ENCODE measurements at places on chromosomes 12 and 14.
A peak's percentile ranks its signal among the peaks of the same experiment; 100 is the strongest.

GRCh38 chr12:44874981-44875416, 1.1 kb downstream of the NELL2 start:
- DNase-seq = peak; percentile 45
- H3K36me3 ChIP-seq = peaks cover 12% of the 10 kb centered on the region
- H3K4me3 ChIP-seq = peak overlapping the region; percentile 96
- peak overlapping the region; percentile 91 for H3K27ac ChIP-seq

- DNase-seq = no peak
- no peak overlapping the region for H3K27ac ChIP-seq
- no peaks in the 10 kb centered on the region for H3K4me1 ChIP-seq
- no peaks in the 10 kb centered on the region for H3K27me3 ChIP-seq
- H3K4me3 ChIP-seq = no peak overlapping the region
- H3K36me3 ChIP-seq = peaks cover 28% of the 10 kb centered on the region
Observed at GRCh38 chr12:63787306-63787705, 7.6 kb downstream of the RXYLT1 start.

GRCh38 chr14:67319142-67319541, 40.5 kb downstream of the ATP6V1D start:
- no peaks in the 10 kb centered on the region for H3K27me3 ChIP-seq
- H3K4me1 ChIP-seq = no peaks in the 10 kb centered on the region
- DNase-seq = no peak
- no peak overlapping the region for H3K4me3 ChIP-seq
- H3K27ac ChIP-seq = no peak overlapping the region

GRCh38 chr12:2792671-2793500, 1.9 kb upstream of the FKBP4 start:
- DNase-seq = no peak
- peak overlapping the region; percentile 10 for H3K4me3 ChIP-seq
- H3K27ac ChIP-seq = no peak overlapping the region
- peaks cover 10% of the 10 kb centered on the region for H3K27me3 ChIP-seq
- H3K36me3 ChIP-seq = peaks cover 3% of the 10 kb centered on the region
- peaks cover 20% of the 10 kb centered on the region for H3K4me1 ChIP-seq

GRCh38 chr12:81863406-81863805, 104.3 kb upstream of the PPFIA2 start:
- no peak overlapping the region for H3K27ac ChIP-seq
- H3K4me3 ChIP-seq = no peak overlapping the region
- no peaks in the 10 kb centered on the region for H3K36me3 ChIP-seq
- H3K27me3 ChIP-seq = no peaks in the 10 kb centered on the region

DNA sequence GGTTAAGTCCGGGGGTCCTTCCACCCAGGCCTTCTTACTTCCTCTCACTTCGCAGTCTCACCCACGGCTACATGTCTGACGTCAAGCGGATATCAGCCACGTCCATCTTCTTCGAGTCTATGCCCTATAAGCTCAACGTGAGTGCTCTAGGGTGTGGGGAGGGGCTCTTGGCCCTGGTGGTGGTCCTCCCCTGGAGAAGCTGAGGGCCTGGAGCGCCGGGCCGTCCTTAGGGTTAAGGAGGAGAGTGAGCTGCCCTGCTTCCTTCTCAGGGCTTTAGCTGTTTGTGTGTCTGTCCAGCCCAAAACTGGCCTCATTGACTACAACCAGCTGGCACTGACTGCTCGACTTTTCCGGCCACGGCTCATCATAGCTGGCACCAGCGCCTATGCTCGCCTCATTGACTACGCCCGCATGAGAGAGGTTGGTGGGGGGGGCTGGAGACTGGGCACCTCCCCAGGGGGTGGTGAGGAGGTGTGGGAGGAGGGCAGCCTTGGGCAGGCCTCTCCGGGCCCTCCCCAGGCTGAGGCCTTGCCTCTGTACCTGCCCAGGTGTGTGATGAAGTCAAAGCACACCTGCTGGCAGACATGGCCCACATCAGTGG, 2.7 kb downstream of the SHMT2 start:
- H3K27ac ChIP-seq = no peak overlapping the region
- peaks cover 37% of the 10 kb centered on the region for H3K36me3 ChIP-seq
- no peak for DNase-seq

- H3K27me3 ChIP-seq = peaks cover 3% of the 10 kb centered on the region
- H3K27ac ChIP-seq = no peak overlapping the region
- no peak for DNase-seq
- no peaks in the 10 kb centered on the region for H3K36me3 ChIP-seq
Observed at GRCh38 chr12:68944296-68945076, 11.5 kb upstream of the CPM start.
